ENCODE measurements at places on chromosomes 12 and 14.

GRCh38 chr12:46390881-46391280 is 18.3 kb upstream of the SLC38A2 start:
- no peak for DNase-seq

- no peak for DNase-seq
Measured at GRCh38 chr14:104956290-104956890, 21.8 kb downstream of the AHNAK2 start.

GRCh38 chr12:123410041-123410412 is 26.1 kb downstream of the KMT5A start:
- DNase-seq, result no peak

GRCh38 chr12:127656266-127656665 is 610.7 kb upstream of the TMEM132C start:
- no peak for DNase-seq

DNA sequence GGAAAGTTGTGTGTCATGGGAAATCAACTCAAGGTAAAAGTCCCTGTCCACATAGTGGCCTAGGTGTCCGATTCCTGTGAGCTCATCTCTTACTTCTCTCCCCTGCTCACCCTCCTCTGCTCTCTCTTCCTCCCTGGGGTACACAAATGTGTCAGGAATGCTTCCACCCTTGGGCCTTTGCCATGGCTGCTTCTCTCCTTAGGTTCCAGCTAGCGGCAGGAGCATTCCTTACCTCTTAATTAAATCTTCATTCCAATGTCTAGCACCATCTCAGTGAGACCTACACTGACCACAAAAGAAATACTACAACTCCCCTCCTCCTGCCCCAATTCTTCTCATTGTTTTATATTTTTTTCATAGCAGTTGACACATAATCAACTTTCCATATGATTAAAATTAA is 298.6 kb downstream of the PDZRN4 start:
- no peak for DNase-seq

DNA sequence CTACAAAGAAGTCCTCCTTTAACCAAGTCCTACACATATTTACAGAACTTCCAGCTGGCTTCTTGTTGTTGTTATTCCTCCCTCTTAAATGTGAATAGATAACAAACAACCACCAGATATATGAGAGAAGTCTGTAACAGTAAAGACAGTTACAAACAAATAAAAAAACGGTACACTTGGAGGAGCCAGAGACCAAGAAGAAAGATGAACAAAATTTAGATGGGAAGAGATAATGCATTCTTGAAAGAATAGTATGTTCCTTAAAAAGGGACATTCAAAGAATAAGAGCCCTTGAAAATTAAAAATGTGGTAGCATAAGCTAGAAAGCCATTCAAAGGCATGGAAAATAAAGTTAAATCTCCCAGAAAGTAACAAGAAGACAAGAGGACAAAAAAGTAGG is 25.9 kb downstream of the SLCO1A2 start:
- no peak for DNase-seq

DNA sequence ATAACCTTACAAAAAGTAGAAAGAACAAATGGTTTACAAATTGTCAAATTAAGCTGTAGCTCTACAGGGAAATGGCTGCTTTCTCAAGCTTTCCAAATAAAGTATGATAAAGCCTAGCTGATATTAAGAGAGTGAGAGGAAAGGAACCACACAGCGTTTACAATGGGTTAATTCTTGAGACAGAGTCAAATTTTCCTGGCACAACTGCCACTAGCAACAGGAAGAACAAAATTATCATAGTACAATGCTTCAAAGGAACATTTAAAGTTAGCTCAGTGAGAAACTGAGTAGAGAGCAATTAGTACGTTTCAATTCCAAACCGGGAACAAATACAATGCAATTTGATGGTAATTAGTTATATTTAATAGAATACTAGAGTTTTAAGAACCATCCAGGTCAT is 116.0 kb downstream of the PPP1R12A start:
- no peak for DNase-seq

GRCh38 chr14:92600318-92601053 is 86.9 kb downstream of the RIN3 start:
- no peak for DNase-seq
